A673 (cell line): ENCODE measurements at places on chromosomes 4 and X. TPM values are rescaled to one million over a fixed set of nuclear protein-coding genes. Genes with fewer than 3 reads are reported as not detected.

The SSX2 gene
- total RNA-seq = 0.88 and 1.9 TPM in 2 replicates

- DNase-seq = no peak
These were observed 7.5 kb downstream of the IDS start for GRCh38 chrX:149497626-149498025.

The NAP1L3 gene
- total RNA-seq = 0.17 TPM in 1 of 2 replicates, not detected in the other

The GAGE12J gene
- total RNA-seq = not detected in 2 replicates

The DDX53 gene
- total RNA-seq = not detected in 2 replicates

GRCh38 chrX:37809970-37810369, 30.1 kb downstream of the CYBB start:
- no peak for DNase-seq

DNA sequence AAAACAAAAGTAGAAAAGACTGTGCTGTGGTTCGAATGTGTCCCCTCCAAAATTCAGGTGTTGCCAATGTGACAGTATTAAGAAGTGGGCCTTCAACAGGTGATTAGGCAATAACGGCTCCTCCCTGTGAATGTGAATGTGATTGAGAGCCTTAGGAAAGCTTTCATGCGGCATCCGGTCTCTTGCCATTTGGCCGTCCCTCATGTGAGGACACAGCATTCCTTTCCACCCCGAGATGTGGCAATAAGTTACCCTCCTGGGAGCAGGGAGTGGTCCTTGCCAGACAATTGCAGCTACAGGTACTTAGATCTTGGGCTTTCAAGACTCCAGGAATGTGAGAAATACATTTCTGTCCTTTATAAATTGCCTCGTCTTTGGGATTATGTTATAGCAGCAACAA, 129.3 kb downstream of the CPEB2 start:
- DNase-seq = no peak

- no peak for DNase-seq
These were observed 128.5 kb downstream of the ATG4A start for GRCh38 chrX:108219949-108220601.

GRCh38 chr4:54227256-54228055, 1.6 kb upstream of the PDGFRA start:
- DNase-seq = peak; percentile 42

- DNase-seq = no peak
These were observed 7.1 kb downstream of the CLOCK start for GRCh38 chr4:55539658-55540057.

DNA sequence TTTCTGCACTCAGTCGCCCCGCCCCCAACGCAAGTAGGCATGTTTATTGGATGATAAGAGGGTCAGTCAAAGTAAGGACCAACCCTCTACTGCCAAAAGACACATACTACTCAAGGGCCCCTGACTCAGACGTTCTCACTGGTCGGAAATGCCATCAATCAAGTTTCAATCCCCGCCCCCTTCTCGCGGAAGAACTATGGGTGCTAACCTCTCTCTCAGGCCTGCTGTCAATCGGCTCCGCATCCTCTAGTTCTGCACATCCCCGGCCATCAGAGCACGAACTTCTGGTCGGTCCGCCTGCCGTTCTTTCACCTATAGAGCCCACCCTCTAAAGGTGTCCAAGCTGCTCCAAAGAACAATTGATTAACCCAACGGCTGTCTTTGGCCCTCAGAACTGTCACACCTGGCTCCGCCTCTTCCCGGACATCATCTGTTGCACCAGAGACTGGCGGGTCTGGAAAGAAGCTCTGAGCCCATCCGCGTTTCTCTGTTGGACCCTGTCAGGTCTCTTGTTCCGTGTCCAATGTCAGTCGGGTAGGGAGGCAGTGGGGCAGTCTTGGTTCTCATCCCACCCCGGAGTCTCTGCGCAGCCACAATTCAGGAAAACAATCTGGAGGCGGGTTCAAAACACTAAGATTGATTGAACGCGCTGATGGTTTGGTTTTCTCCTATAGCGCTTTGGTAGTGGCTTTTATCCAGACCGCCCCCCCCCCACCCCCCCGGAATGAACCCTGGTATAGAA, 15.2 kb downstream of the NDUFB11 start:
- peak; percentile 96 for DNase-seq

DNA sequence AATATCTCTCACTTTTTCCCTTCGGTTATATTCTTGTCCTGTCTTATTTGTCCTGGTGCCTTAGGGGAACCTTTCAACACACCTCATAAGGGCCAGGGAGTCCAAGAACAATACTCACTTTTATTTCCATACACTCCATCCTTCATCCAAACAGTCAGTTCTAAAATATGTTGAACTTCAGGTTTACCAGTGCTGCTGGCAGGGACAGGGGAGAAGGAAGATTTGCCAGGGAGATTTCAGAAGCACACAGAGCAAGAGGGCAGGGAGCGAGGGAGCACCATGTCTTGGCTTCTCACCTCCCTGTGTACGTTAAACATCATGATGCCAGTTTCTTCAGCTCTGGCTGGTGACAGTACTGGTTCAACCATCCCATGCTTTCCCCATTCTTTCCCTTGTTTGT, 631.1 kb upstream of the FAT1 start:
- DNase-seq = no peak

- DNase-seq = no peak
These were observed 146.5 kb downstream of the FBXW7 start for GRCh38 chr4:152389359-152389758.

DNA sequence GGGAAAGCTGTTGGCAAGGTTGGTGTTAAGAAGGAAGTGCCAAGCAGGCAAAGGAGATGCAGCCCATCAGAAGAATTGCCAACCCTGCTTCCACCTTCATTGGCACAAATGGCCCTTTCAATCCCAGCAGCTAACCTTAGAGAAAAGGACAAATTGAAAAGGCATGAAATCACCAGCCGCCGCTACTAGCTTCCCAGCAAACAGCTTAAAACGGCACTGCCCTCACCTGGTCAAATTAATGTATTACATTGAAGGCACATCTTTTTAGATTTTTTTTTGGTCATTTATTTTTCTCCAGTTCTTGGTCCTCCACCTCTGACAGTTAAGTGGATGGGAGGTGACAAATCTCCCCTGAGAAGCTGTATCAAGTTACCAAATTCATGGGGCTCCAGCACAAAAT, 51.0 kb upstream of the NHSL2 start:
- peak; percentile 61 for DNase-seq

DNA sequence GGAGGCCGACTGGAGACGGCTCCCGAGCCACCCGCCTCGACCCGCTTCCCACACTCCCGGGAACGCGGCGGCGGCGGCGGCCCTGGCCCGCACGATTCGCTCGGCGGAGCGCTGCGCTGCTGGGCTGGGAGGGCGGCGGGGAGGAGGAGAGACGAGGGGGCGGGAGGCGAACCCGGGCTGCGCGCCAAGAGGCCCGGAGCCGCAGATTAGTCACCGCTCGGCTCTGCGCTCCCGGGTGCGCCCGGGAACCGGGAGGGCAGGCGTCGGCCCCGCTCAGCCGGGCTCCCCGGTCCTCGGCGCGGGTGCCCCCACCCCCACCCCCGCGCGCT, 11.2 kb upstream of the BCOR start:
- peak; percentile 81 for DNase-seq

The ARMCX5 gene
- 14.4 and 15.2 TPM in 2 replicates for total RNA-seq

The ZNF157 gene
- not detected in 2 replicates for total RNA-seq

The COL4A5 gene
- 0.60 and 0.96 TPM in 2 replicates for total RNA-seq

DNA sequence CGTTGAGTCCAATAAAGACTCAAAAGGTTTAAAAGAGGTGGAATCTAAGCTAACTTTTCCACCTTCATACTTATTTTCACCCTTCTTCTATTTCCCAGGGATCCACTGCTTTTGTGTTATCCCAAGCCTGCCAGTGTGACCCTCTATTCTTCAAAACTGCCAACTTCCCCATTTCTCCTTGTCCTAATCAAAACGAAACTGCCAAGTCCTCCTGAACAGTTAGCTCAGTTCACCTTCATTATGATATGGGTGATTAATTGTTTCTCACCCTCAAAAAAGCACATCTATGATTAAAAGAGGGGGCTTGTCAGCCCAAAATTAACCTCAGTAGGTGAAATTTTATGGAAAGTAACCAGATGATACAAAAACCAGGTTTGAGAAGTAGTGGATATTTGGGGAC, 108.4 kb downstream of the GUCY2F start:
- DNase-seq = no peak

DNA sequence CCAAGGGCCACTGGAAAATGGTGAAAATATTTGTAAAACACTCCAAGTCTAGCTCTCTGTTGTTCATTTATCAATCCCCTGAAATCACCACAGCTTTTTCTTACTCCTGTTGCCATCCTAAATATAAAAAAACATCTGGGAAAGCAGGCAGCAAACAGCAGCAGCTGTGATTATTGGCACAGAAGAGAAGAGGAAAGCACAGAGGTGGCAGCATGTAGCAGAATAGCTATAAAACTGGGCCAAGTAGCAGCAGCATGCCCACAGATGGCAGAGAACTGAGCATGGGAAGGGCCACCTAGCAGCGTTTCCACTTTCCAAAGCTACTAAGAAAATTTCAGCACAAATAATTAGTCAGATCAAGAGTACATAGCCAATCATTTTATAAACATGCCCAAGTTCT, 307.2 kb downstream of the SLC7A11 start:
- no peak for DNase-seq

The CT47B1 gene
- total RNA-seq = not detected in 2 replicates

The SCML1 gene
- 13.0 and 14.1 TPM in 2 replicates for total RNA-seq

The PAGE1 gene
- total RNA-seq = not detected in 2 replicates

DNA sequence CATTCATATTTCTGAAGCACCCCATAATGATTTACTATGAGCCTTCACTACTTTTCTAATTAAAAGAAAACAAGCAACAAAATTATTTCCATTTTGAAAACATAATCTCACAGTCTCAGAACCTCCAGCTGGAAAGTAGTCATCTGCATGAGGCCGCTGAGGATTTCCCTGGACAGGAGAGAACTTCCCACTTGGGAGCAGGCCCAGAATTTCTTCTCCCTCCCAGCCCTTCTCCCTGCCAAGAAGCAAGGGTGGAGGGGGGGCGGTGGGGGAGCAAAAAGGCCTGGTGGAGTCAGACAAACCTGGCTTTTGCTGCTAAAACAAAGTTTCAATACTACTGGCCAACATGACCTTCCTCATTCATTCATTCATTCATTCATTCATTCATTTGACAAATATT, 167.3 kb downstream of the PJA1 start:
- no peak for DNase-seq

- no peak for DNase-seq
These were observed 218.7 kb upstream of the JADE1 start for GRCh38 chr4:128590773-128591172.

GRCh38 chr4:152143806-152144205, 383.0 kb upstream of the GATB start:
- DNase-seq = no peak

DNA sequence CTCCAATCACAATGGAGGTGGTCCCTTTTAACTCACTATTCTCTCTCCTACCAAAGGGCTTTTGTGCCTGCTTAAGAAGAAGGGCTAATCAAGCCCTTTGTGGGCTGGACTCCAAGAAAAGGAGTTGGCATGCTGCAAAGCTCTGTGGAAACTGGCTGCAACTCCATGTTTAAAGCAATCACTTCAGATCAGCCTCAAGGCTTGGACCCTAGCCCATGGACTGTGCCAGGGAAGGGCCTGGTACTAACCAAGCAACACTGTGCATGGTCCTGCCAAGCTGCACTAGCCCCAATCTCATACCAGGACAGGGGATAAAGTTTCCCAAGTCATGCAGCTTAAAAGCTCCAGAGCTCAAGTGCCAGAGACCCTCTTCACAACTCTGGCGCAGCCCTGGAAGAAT, 86.7 kb downstream of the ATP8A1 start:
- DNase-seq = no peak

DNA sequence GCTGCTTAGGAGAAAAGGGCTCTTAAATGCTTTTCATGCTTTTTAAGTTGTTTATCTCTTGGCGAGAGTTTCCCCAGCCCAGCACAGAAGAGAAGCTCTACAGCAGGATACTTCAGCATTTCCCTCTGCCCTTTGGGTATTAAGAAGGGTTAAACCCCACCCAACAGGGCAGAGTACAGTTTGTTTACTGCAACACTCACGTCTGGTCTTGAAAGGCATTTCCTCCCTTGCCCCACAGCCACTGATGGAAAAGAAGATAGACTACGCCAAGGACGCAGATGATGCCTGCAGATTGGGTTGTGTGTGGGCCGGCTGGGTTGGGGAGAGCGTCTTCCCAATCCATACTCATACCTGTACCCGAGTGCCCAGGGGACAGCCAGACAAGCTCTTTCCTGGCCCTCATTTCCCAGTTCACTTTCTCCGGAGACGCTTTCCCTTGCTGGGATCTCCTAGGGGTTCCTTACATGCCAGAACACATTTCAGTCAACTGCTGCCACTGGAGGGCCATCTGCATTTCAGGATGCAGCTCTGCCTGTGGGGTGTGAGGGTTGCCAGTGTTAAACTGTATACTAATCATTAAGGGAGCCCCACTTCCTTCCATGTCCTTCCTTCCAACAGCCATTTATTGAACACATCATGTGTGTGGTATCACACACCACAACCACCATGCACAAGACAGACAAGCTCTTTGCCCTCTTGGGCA, 96.5 kb upstream of the DHX15 start:
- no peak for DNase-seq
